ENCODE measurements at places on chromosomes 2 and 18.

DNA sequence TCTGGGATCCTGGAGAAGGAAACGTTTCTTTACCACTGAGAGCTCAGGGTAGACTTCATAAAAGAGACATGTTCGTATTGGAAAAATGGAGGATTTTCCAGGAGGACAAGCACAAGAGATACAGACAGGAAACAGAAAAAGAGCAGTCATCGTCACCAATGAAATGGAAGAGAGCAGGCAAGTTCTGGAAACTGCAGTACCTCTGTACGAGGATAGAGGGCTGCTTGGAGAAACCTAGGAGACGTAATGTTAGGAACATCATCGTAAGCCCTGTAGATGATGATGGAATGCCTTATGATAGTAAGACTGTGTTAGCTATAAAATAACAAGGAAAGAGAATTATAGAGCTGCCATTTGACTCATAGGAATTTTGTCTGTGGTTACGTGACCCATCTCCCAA, 121.1 kb upstream of the KLHL14 start:
- DNase-seq = peak; percentile 52

- no peak for DNase-seq
Measured at GRCh38 chr18:25233528-25234321, 118.2 kb downstream of the ZNF521 start.

DNA sequence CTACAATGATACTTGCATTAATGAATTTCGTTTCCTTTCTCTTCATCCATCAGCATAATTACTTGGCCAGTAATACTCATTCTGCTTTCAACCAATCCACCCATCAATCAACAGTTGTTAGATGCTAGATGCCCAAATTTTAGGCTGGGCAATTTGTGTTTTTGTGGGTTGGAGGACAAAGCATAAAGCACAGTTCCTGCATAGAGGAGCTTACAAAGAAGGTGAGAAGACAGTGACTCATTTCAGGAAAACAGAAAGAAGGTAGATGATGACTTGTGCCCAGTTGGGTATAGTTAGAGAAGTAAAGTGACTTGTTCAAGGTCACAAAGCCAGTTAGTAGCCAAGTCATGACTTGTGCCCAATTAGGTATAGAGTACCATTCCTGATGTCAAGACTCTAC, 1186.8 kb upstream of the CELF4 start:
- DNase-seq = no peak

DNA sequence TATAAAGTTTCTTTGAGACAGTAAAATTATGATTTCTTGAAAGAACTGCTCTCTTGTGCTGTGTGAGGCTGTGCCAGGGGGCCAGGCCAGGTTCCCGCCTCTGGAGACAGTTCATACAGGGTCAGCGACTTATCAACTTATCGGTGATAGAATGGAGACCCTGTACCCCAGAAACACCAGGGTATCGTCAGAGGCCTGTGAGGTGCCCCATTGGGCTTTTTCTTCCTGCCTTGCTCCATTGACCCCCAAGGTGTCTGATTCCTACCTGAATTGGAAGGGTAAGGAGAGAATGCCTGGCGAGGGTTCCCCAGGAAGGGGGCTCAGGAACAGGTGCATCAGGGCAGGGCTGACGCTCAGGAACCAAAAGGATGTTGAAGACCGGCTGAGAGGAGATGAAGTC, 4.3 kb downstream of the DLX1 start:
- DNase-seq = no peak

- DNase-seq = peak; percentile 68
Measured at GRCh38 chr2:100882645-100883613, 63.0 kb downstream of the NPAS2 start.

GRCh38 chr2:1517786-1518185, 104.5 kb downstream of the TPO start:
- DNase-seq = no peak

DNA sequence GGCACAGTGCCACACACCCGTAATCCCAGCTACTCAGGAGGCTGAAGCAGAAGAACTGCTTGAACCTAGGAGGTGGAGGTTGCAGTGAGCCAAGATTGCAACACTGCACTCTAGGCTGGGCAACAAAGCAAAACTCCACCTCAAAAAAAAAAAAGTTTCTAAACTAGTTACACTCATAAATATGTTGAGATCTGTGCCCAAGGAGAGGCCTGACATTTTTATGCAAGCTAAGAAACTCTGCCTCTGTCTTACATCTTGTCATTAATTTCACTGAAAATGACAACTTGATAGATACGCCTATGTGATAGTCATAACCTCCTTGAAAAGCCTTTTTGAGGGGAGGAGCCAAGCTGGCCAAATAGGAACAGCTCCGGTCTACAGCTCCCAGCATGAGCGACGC, 412.7 kb downstream of the STK39 start:
- DNase-seq = no peak

GRCh38 chr18:8381821-8382459, 227.3 kb upstream of the RAB12 start:
- no peak for DNase-seq

DNA sequence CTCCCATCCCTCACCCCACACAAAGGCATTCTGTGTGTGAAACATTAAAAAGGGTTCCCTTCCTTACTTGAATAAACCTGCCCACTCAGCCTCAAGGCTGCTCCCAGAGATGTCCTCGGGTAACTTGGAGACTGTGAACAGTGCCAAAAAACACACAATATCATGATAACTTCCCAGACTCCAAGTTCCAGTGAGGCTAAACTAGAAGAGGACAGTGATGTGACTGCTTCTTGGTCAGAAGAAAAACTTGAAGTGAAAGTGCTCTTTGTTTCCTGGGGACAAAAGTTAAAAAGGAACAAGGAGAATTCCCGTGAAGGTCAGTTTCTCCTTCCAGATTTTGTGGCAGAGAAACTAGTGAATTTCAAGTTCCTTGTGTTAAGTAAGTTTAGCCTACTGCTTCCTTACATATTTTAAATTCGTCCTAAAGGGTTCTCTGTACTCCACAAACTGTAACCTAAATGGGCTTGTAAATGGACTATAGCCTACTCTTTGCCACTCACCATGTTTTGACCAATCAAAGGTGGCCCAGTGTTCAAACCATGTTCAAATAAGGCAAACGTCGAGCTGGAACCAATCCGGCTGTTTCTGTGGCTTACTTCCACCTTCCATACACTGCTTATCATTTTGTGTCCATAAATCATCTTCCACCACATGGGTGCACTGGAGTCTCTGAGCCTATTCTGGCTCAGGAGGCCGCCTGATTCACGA, 20.4 kb downstream of the TPRKB start:
- peak; percentile 66 for DNase-seq

GRCh38 chr2:26716340-26716739, 23.8 kb downstream of the KCNK3 start:
- no peak for DNase-seq

DNA sequence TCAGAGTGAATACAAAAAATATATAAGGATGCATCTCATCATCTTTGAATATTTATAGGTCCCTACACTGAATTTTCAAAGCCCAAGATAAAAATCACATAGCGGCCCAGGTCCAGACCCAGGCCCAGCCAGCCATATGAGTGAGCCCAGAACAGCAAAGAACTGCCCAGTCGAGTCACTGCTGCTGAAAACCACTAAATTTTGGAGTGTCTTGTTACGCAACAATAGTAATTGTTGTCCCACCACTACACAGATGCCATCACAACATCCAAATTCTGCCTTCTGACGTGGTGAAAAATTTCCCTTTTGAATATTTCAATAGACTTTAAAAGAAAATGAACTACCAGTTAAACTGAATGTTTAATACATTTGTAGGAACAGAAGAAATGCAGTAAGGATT, 5.7 kb downstream of the C18orf32 start:
- DNase-seq = no peak

GRCh38 chr2:18836436-18836835, 247.1 kb upstream of the NT5C1B start:
- no peak for DNase-seq

GRCh38 chr2:101473591-101473910, 1.4 kb downstream of the RFX8 start:
- DNase-seq = no peak

All from A172 (cell line).